Spinal cord (tissue), 10 donors: ENCODE measurements at places on chromosomes 7 and 10.

DNA sequence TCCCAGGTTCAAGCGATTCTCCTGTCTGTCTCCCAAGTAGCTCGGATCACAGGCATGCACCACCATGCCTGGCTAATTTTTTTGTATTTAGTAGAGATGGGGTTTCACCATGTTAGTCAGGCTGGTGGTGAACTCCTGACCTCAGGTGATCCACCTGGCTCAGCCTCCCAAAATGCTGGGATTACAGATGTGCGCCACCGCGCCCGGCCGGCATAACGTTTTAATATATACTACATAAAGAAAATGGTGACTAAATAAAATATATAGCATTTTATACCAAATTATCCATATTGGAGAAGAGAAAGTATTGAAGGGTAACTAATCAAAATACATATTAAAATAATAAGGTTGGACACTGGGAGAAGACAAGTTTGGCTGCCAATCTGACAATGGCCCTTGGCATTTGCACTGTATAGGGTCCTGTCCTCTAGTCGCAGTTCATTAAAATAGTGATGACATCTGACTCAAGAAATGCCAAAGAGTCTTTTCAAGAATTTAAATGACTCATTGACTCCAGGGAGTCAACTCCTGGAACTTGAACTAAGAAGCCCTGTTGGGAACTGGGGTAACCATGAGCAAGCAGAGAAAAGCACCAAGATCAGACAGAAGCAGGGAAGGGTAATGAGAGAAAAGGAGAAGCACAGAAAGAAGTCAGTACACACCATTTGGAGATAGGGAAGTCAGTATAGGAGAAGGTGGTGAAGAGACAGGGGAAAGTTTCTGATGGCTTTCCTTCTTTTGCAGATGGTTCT, 91.1 kb downstream of the CH25H start:
- DNase-seq, result no peak

GRCh38 chr10:68049289-68050078, 25.6 kb downstream of the HERC4 start:
- DNase-seq, result no peak

DNA sequence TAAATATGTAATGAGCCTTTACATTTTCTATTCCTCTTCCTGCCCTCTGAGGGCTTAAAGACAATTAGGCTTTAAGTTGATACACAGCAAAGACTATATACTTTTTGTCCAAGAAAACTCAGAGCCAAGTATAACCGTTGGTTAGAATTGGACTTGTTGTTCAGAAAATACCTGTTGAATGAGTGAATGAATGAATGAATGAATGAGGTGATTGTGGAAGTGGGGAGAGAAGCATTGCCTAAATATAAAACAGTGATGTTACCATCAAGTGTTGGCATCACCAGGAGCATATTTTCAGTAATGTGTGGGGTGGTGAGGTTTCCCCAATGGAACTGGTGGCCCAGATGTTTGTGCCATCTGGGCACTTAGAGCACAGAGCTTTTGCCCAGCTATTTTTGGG, 106.9 kb downstream of the AOAH start:
- DNase-seq, result no peak

DNA sequence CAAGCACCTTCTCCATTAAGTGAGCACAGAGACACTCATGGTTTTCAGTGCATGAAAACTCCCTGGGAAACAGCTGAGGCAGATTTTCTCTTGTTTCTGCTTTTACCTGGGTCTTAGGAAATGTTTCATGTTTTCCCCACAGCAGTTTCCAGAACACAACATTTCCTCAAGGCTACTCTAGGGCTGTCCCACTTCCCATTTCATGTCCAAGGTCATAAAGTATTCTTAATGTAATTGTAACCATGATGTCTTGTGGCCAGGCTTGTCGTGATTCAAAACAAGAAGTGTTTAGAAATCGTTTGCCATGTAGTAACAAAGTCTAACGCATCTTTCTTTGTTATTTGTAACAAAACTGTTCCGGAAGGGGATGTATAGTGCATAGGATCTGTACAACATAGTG, 83.8 kb upstream of the NRP1 start:
- DNase-seq, result no peak

- DNase-seq, result no peak
These were observed 151.9 kb downstream of the ZMYND11 start for GRCh38 chr10:287026-287709.

- DNase-seq, result no peak
These were observed 25.7 kb downstream of the GRIFIN start for GRCh38 chr7:2450198-2451107.

DNA sequence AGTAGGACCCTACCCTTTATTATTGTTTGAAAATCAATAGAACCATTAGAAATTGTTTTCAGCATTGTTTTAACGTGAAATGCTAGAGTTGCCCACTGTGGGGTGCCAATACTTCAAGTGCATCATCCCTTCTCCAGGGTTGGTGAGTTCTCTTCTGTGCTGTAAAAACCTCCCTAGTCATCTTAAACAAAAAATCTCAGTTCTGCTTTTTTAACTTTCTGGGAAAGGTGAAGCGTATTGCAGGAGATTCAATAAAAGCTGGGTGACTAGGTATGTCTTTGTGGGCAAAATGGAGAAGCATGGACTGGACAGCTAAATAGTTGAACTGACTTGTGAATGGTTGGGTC, 699.1 kb downstream of the SUGCT start:
- DNase-seq, result no peak
